ENCODE measurements at places on chromosomes 6 and 20.

GRCh38 chr20:5691918-5692618 lies 58.1 kb upstream of the SHLD1 start:
- H3K27me3 ChIP-seq = no peaks in the 10 kb centered on the region
- no peak overlapping the region for H3K27ac ChIP-seq

DNA sequence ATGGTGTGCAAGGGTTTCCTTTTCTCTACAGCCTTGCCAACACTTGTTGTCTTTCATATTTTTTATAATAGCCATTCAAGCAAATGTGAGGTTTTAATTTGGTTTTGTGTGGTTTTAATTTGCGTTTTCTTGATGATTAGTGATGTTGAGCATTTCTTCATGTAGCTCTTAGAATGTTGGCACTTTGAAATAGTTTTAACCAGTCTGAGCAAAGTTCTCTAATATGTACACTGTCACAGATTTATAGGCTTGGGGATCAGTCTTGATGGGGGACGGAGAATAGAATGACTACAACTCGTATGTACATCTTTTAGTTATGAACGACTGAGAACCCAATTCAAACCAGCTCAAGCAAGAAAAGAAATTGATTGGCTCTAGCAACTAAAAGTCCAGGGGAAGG lies 1003.1 kb downstream of the KIF16B start:
- no peak overlapping the region for H3K4me3 ChIP-seq
- H3K4me1 ChIP-seq = no peaks in the 10 kb centered on the region
- no peaks in the 10 kb centered on the region for H3K27me3 ChIP-seq
- no peak for DNase-seq

GRCh38 chr6:130692659-130693058 lies 134.5 kb upstream of the SMLR1 start:
- H3K27me3 ChIP-seq = no peaks in the 10 kb centered on the region
- H3K4me3 ChIP-seq = no peak overlapping the region
- DNase-seq = no peak
- no peaks in the 10 kb centered on the region for H3K36me3 ChIP-seq
- no peak overlapping the region for H3K27ac ChIP-seq

DNA sequence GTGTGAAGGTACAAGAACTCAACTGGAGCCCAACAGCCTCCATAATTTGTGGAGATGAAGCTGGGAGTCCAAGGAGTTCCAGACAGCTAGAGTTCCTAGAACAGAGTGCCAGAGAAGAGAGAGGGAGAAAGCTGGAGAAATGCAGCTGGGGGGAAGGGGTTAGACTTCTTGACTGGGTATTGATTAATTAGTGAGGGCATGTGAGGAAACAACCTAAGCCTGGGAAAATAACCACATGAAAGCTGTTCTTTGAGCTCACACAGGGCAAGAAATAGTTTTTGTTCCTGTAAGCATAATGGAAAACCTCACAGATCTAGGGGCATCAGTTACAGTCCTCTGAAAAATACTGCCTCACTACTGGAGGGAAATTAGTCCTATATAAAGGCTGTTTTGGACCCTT lies 230.5 kb upstream of the FKBP1C start:
- H3K27me3 ChIP-seq = no peaks in the 10 kb centered on the region
- H3K27ac ChIP-seq = no peak overlapping the region
- H3K4me3 ChIP-seq = no peak overlapping the region
- no peaks in the 10 kb centered on the region for H3K36me3 ChIP-seq

DNA sequence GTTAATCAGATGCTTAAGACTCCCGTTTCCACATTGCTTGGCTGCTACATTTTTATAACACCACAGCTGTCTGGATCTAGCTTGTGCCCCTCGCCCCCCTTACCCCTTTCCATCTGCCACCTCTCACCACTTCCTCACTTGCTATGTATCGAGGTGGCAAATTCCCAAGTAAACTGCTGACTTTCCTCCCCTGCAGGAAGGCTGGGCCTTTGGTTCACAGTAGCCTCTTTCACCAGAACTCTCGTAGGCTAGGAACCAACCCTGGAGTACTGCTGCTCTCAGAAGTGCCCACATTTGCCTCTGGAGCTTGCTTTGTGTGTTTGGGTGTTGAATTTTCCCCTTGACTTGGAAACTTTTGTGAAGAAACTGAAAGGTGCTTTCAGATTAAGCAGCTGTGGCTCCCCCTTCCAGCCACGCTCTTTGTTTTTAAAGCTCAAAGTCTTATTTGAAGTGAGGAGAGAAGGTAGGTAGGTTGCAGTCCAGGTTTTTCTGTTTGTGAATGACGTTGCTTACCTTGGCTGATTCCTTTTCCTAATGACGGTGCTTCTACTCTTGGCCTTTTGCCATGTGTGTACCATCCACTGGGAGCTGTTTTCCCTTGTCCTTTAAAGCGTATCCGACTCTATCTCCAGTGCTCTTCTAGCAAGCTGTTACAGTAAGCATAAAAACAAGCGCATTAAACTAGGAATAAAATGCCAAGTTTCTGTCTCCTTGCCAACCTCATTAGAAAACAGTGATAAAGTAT lies 90.4 kb downstream of the CARMIL1 start:
- H3K27ac ChIP-seq = no peak overlapping the region
- no peak for DNase-seq
- H3K4me3 ChIP-seq = peak overlapping the region; percentile 42
- H3K4me1 ChIP-seq = peaks cover 48% of the 10 kb centered on the region
- H3K36me3 ChIP-seq = no peaks in the 10 kb centered on the region
- no peaks in the 10 kb centered on the region for H3K27me3 ChIP-seq

- no peaks in the 10 kb centered on the region for H3K4me1 ChIP-seq
- no peak overlapping the region for H3K4me3 ChIP-seq
- no peak overlapping the region for H3K27ac ChIP-seq
Measured at GRCh38 chr20:12113075-12113467, 195.4 kb downstream of the BTBD3 start.

DNA sequence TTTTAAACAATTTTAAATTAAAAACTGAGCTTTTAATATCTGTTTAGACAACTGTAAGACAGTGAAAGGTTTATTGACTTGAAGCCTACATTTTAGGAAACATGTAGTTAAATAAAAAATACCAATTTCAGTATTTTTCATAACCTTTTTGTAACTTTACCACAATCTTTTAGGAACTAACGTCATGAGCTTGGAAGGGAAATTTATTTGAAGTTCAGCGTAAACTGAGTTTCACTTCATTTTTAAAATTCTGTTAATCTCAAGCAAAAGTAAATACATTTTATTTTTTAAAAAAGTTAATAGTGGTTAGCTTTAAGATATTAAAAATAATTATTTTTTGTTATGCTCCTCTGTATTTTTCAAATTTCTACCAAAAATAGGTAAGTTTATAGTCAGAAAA lies 5.5 kb downstream of the CST7 start:
- H3K27me3 ChIP-seq = no peaks in the 10 kb centered on the region
- H3K4me3 ChIP-seq = no peak overlapping the region
- peaks cover 30% of the 10 kb centered on the region for H3K36me3 ChIP-seq

- H3K36me3 ChIP-seq = no peaks in the 10 kb centered on the region
- no peaks in the 10 kb centered on the region for H3K4me1 ChIP-seq
- DNase-seq = no peak
Measured at GRCh38 chr6:128464790-128465189, 55.6 kb downstream of the PTPRK start.

DNA sequence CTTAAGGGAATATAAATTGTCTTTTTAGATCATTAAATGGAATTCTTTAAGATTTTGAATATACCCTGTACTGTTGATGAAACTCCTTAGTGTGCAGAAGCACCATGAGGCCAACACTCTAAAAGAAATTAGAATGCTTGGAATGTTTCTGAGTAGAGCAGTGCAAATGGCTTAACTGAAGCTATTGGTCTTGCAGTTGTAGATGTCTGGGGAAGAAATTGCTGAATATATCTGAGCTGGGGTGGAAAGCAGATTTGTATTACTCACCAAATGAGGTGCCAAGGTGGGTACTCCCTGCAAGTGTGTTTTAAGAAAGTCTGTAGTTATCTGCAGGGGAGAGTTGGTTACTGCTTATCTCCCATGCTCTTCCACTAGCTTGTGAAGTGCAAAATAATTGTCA lies 119.0 kb downstream of the ADGRG6 start:
- no peaks in the 10 kb centered on the region for H3K27me3 ChIP-seq
- DNase-seq = no peak
- H3K36me3 ChIP-seq = no peaks in the 10 kb centered on the region
- H3K4me1 ChIP-seq = no peaks in the 10 kb centered on the region

DNA sequence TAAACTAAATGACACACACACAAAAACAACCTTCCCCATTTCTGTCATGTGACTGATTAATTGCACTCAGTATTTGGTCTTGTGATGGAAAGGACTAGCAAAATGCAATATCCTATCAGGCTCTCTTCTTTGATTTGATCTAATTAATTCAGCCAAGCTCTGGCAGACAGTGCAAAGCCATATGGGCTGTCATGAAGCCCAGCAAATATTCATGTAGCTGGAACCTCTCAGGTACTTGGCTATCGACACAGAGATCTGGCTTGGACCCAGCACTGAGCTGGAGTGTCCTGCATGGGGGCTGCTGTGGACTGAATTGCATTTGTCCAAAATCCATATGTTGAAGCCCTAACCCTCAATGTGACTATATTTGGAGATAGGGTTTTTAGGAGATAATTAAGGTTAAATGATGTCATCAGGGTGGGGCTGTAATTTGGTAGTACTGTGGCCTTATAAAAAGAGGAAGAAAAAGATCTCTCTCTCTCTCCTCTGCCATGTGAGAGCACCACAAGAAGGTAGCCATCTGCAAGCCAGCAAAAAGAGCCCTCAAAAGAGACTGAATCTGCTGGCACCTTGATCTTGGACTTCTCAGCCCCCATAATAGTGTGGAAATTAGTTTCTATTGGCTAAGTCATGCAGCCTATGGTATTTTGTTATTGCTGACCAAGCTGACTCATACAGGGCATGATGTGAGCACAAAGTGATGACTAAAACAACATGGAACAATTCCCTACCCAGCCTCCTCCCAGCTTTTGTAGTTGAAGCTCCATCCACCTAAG lies 77.1 kb downstream of the STMND1 start:
- H3K27me3 ChIP-seq = no peaks in the 10 kb centered on the region
- no peak for DNase-seq
- H3K27ac ChIP-seq = no peak overlapping the region

DNA sequence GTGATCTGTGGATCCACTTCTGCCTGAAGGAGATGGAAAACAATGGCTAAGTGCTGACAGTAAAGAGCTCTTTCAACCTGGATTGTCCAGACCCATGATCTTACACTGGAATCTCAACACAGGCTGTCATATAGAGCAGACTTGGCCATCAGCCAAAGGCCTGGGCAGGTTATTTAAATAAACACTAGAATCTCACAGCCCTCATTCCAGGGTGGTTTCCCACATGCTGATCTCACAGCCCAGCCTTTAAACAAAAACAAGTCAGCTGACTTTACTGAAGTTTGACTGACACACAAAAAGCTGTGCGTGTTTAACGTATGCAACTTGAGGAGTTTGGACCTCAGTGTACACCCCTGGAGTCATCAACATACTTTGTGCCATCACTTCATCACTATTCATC lies 28.4 kb downstream of the SYNDIG1 start:
- DNase-seq = no peak
- H3K27me3 ChIP-seq = no peaks in the 10 kb centered on the region
- H3K36me3 ChIP-seq = no peaks in the 10 kb centered on the region
- H3K27ac ChIP-seq = no peak overlapping the region

DNA sequence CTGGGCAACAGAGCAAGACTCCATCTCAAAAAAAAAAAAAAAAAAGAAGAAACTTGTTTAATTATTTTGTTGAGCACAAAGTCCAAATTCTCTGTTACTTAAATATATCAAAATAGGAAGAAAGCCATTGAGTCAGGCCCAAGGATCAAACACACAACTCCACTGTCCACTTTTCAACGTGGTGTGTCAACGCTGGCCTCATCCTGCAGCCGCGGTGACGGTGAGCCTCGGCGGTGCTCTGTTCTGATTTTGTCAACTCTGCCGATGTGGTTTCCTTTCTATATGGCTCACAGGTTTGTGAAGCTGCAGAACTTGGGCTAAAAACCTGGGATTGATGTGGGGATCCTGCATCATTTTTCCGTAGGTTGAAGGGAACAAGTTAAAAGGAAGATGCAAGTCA lies 3.2 kb upstream of the SMOC2 start:
- no peaks in the 10 kb centered on the region for H3K36me3 ChIP-seq
- no peak overlapping the region for H3K27ac ChIP-seq
- DNase-seq = no peak
- no peaks in the 10 kb centered on the region for H3K4me1 ChIP-seq
- no peak overlapping the region for H3K4me3 ChIP-seq

DNA sequence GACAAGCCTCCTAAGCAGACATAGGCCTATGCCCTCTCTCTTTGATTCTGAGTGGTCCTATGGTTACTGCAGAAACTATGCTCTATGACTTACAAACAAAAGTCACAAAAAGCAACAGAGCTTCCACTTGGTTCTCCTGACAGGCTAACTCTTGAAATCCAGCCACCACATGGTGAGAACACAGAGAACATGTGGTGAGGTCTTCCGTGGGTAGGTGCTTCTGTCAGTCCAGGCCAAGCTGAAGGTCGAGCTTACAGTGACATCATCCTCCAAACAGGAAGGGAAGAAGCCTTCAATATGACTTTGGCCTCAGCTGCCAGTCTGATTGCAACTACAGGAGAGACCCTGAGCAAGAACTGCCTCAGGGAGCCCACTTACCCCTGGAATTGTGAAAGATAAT lies 265.5 kb downstream of the TBX18 start:
- DNase-seq = no peak
- H3K4me1 ChIP-seq = no peaks in the 10 kb centered on the region
- no peaks in the 10 kb centered on the region for H3K36me3 ChIP-seq
- H3K27ac ChIP-seq = no peak overlapping the region
- no peak overlapping the region for H3K4me3 ChIP-seq

DNA sequence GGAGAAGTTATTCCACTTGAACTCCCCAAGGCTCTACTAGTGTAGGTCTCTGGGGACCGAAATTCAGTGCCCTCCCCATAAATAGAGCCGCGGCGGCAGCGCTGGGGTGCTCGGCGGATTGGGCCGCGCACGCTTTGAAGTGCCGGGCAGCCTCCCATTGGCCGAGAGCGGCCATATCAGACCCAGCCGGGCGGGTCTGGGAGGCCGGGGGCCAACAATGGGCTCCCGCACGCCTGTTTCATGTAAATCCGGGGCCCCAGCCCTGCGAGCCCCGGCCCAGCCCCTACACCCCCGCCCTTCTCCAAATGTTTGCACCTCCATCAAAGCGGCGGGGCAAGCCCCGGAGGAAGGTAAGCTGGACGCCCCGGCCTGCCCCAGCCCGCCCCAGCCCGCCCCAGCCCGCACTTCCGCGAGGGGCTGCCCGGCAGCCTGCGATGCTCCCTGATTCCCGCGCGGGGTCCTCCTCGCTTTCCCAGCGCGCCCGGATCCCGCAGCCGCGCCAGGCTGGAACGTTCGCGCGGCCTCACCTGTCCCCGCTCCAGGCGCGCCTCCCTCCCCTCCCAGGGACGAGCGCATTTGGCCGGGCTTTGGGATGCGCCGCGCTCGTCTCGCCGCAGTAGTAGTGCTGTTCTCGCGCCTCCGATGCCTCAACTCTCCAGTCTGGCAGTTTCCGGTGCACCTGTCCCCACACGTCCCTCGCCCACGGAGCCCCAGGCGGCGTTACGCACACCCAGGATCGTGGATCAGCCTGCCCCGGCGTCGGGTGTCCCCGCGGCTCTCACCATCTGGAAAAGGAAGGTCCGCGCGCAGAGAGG lies at the start of gene TBXT:
TBXT (minus strand) TSS at position 51 of the 815 bp plus-strand sequence. CDS start 260 bp downstream, outside the sequence.
- DNase-seq = no peak
- H3K4me3 ChIP-seq = no peak within 1 kb of the TSS
- H3K4me1 ChIP-seq = peaks cover 3% of the 10 kb centered on the region
- no peaks in the 10 kb centered on the region for H3K36me3 ChIP-seq
- peaks cover 31% of the 10 kb centered on the region for H3K27me3 ChIP-seq

GRCh38 chr20:21101932-21102575 lies 4.1 kb downstream of the LINC00237 start:
- H3K27me3 ChIP-seq = peaks cover 84% of the 10 kb centered on the region
- H3K27ac ChIP-seq = no peak overlapping the region
- no peak for DNase-seq
